ENCODE measurements at places on chromosomes 1 and 21. TPM values are rescaled to one million over a fixed set of nuclear protein-coding genes. Genes with fewer than 3 reads are reported as not detected.

ADIPOR1 gene
- total RNA-seq = 78.2 TPM

C1QA gene
- 0.41 TPM for total RNA-seq

RNPEP gene
- total RNA-seq = 99.8 TPM

SLC45A1 gene
- total RNA-seq = 11.3 TPM

CAPN8 gene
- 0.28 TPM for total RNA-seq

SAMD11 gene
- 51.8 TPM for total RNA-seq

SAMSN1 gene
- total RNA-seq = 0.44 TPM

HAO2 gene
- not detected for total RNA-seq

ZNF496 gene
- total RNA-seq = 21.4 TPM

NCMAP gene
- total RNA-seq = 0.33 TPM

ITGB3BP gene
- 31.9 TPM for total RNA-seq

AUNIP gene
- total RNA-seq = 12.2 TPM

SH2D2A gene
- 0.69 TPM for total RNA-seq

RCSD1 gene
- 1.4 TPM for total RNA-seq

CHI3L1 gene
- total RNA-seq = 0.10 TPM

POLR3GL gene
- total RNA-seq = 14.9 TPM

GJA5 gene
- not detected for total RNA-seq

CFAP107 gene
- total RNA-seq = not detected

RGSL1 gene
- not detected for total RNA-seq

SUSD4 gene
- 0.28 TPM for total RNA-seq

RGS18 gene
- not detected for total RNA-seq

PLCH2 gene
- 41.2 TPM for total RNA-seq

C1orf116 gene
- total RNA-seq = 0.08 TPM

KCNT2 gene
- total RNA-seq = 0.41 TPM

TADA1 gene
- 12.3 TPM for total RNA-seq

SYCP1 gene
- not detected for total RNA-seq

SH2D1B gene
- not detected for total RNA-seq

RIPK4 gene
- 67.4 TPM for total RNA-seq

EPHA2 gene
- total RNA-seq = 263 TPM

FAM78B gene
- total RNA-seq = 0.41 TPM

SH3BP5L gene
- total RNA-seq = 23.9 TPM

ITLN1 gene
- total RNA-seq = not detected

EPRS1 gene
- total RNA-seq = 143 TPM

RASAL2 gene
- 31.6 TPM for total RNA-seq

LINGO4 gene
- not detected for total RNA-seq

NBPF4 gene
- not detected for total RNA-seq

DNASE2B gene
- not detected for total RNA-seq

OR2T27 gene
- not detected for total RNA-seq

CLCA1 gene
- total RNA-seq = 0.08 TPM

DPT gene
- not detected for total RNA-seq

HCN3 gene
- 7.8 TPM for total RNA-seq

TENT5C gene
- total RNA-seq = 8.9 TPM

CRABP2 gene
- 1,115 TPM for total RNA-seq

DCDC2B gene
- not detected for total RNA-seq

FMO5 gene
- 0.57 TPM for total RNA-seq

DIO1 gene
- total RNA-seq = 0.28 TPM

TRIM58 gene
- total RNA-seq = not detected

FNDC10 gene
- total RNA-seq = 16.2 TPM

KLHDC7A gene
- total RNA-seq = 0.31 TPM

UBXN11 gene
- 23.7 TPM for total RNA-seq

RNU1-2 gene
- 1,290 TPM for total RNA-seq

TACSTD2 gene
- 0.28 TPM for total RNA-seq

All from Panc1 (cell line).